Femur (tissue), 1 donor: ENCODE measurements at places on chromosomes 16 and 17.

GRCh38 chr17:8062807-8063483 is 24.1 kb downstream of the ALOX15B start:
- no peak for DNase-seq

DNA sequence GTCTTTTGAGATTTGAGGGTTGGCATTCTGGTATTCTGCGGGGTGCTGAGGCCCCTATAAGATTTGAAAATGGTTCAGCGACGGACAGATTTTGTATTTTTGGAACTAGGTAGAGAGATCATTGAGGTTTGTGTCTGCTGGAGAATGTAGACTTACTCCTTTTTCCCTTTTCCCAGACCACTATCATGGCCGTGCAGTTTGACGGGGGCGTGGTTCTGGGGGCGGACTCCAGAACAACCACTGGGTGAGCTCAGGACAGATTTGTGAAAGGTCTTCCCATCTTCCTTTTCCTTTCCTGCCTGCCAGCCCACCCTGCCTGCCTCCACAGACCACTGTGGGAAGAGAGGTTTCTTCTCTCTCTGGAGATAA is 572 bp downstream of the PSMB6 start:
- DNase-seq, result no peak

GRCh38 chr17:44043272-44043696 is 23.2 kb downstream of the LSM12 start:
- DNase-seq, result no peak

DNA sequence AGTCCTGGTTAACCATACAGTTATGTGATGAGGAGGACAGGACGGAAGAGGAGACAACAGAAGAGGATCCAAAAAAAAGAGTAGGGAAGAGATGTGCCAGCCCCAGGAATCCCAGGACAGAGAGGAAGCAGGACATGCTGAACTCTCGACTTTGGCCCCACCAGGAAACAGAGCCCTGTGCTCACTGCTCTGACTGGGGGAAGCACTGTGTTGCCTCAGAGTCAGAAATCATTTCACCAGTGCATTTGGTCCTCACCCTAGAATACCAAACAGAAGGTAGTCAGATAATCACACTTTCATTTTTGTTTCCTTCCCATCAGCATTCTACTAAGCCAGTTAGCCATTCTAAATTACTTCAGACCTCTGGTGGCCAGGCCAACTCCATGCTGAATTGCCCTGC is 421.0 kb upstream of the CDH5 start:
- no peak for DNase-seq

- no peak for DNase-seq
Measured at GRCh38 chr17:33901085-33901484, 354.0 kb upstream of the CCL2 start.

GRCh38 chr16:86928523-86929011 is 350.2 kb downstream of the FOXL1 start:
- DNase-seq, result no peak

DNA sequence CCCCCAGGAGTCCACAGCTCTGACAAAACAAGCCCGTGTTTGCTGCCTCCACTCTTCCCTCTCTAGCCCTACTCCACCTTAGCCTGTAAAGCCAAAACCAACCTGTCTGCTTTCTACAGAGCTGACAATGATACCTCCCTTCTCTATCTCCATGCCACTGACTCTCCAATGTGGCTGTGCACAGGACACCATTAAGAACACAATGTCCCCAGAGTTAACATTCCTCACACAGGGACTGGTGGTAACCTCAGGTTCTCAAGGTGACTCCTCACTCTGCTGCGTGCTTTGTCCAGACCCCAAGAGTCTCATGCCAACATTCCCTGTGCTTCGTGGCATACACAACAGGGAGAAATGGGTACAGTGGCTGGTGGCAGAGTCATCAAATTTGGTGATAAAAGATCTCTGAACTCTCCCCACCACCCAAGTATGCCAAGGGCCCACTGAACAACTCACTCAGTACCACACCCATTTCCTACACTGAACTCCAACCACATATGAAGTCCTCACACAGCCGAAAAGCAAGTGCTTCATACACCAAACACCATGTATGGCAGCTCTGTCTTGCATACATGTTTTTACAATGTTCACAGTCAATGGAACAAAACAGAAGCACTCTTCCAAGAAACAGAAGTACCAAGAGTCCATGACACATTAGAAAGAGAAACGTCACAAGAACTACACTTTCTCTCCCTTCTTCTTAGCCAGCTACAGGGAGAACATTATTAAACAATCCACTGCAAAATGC is 21.1 kb downstream of the CSNK2A2 start:
- no peak for DNase-seq

DNA sequence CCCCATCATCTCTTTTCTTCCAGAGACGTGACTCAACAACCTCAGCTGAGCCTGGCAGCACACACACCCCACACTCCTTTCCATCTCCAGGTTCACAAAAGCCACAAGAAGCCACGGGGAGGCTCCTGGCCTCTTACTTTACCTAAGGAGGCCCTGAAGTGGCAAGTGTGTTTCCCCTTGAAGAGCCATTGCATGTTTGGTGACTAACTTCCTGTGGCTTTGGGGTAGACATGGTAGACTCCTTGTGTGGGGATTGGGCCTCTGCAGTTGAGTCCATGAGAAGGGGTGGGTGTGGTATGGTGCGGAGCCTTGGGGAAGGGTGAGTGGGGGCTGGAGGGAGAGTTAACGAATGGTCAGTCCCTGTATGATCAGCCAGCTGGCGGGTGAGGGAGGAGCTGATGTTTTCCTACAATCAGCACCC is 24.2 kb downstream of the SAP30BP start:
- no peak for DNase-seq

GRCh38 chr17:73478768-73479424 is 165.3 kb downstream of the SDK2 start:
- no peak for DNase-seq

GRCh38 chr16:30731411-30731810 is 16.8 kb upstream of the PHKG2 start:
- no peak for DNase-seq

- DNase-seq, result no peak
Measured at GRCh38 chr16:67645397-67646121, 615 bp downstream of the CARMIL2 start.

DNA sequence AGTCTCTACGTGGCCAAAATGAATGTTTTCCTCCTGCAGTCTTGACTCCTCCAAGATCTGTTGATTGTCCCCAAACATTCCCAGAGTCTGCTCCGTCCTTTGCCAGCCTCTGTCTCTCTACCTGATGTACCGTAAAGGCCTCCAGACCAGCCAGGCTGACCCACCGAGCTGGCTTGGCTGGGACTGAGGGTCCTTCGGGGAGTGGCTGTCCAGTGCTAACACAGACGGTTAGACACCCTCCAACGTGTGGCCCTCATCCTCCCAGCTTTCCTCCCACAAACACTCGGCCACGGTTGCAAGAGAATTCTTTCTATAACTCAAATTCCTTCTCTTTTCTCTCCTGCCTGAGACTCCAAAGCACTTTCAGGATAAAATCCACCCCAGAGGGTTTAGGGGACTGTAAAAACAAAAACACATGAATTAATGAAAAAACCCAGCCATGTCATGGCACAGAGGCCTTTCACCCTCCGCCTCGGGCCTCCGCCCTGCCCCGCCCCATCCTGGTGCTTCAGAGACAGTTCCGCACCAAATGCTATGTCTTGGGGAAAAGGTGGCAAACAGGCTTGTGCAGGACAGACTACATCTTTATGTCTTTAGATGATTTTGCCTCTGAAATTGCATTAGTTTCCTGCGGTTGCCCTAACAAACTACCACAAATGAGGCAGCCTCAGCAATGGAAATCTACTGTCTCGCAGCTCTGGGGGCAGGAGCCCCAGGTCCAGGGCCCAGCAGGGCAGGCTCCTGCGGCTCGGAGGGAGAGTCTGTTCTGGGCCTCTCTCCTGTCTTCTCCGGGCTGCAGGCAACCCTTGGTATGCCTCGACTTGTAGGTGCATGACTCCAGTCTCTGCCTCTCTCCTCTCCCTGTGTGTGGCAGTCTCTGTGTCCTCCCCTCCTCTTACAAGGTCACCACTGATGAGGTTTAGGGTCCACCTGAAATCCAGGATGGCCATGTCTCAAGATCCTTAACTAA is 72.5 kb upstream of the CBX4 start:
- no peak for DNase-seq

DNA sequence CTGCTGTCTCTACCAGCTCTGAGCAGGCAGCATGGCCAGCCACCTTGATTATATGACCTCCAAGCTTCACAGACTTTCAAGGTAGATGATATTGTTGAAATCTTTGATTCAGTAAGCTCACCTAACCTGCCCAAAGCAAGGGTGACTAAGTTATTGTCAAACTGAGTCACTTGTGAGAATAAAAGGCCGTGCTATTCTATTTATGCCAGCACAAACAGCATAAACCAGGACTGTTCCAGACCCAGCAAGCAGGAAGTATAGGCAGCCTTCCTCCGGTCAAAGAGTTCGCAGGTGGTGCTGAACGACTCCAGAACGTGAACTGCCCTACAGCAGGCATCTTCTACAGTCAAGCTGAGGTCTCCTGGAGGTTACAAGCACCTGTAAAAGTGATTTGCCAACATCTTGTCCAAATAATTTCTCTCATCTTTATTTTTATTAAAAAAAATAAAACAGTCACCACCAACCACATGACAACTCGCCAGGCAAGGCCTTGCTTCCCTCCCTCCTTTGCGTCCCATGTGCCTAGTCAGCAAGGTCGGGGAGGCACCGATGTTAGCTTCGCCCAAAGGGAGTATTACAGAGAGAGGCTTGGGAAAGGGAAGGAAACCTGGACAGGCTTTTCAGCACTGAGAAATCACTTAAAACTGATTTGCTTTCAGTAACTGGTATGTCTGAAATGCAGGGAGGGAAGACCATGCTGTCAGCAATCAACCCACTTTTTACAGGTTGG is 10.8 kb downstream of the ARL2BP start:
- no peak for DNase-seq

- peak; percentile 87 for DNase-seq
Measured at GRCh38 chr16:85586380-85587104, 26.6 kb upstream of the GSE1 start.

- DNase-seq, result no peak
Measured at GRCh38 chr17:58335061-58335731, 6.6 kb upstream of the TSPOAP1 start.

GRCh38 chr17:73455050-73455687 is 143.4 kb upstream of the CDC42EP4 start:
- DNase-seq, result peak; percentile 87
